ENCODE measurements at places on chromosomes 6 and 20.

DNA sequence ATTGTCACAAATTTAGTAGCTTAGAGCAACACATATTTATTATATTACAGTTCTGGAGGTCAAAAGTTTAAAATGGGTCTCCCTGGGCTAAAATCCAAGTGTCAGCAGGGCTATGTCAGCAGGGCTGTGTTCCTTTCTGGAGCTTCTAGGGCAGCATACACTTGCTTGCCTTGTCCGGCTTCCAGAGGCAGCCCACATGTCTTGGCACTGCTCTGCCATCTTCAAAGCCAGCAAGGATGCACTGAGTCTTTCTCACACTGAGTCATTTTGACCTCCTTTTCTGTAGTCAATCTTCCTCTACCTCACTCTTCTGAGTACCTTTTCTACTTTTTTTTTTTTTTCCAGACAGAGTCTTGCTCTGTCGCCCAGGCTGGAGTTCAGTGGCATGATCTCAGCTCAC is 39.0 kb downstream of the ADGRF4 start:
- DNase-seq: no peak

- peak; percentile 7 for DNase-seq
These were observed 230.8 kb downstream of the BCAS1 start for GRCh38 chr20:53839423-53840176.

GRCh38 chr20:6898928-6899327 is 131.4 kb downstream of the BMP2 start:
- DNase-seq: no peak

GRCh38 chr6:111220383-111221031 is 133.2 kb downstream of the SLC16A10 start:
- DNase-seq: no peak

GRCh38 chr20:49386848-49387580 is 95.5 kb downstream of the KCNB1 start:
- DNase-seq: no peak

DNA sequence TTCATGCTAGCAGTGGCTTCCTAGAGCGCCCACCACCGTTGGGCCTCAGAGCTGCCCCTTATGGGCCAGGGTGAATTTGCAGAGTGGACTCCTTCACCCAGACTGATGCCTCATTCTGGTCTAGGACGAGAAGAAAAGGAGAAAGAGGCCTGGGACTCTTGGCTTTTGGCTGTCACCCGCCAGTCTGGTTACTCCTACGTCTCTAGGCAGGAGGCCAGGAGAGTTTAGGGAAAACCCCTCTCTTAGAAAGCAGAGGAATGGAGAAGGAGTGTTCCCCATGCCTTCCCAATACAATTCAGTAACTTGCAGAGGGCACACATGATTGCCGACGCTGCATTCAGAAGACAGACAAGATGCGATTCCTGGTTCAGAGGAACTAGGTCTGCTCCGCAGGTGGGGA is 70.1 kb downstream of the CDC5L start:
- no peak for DNase-seq

DNA sequence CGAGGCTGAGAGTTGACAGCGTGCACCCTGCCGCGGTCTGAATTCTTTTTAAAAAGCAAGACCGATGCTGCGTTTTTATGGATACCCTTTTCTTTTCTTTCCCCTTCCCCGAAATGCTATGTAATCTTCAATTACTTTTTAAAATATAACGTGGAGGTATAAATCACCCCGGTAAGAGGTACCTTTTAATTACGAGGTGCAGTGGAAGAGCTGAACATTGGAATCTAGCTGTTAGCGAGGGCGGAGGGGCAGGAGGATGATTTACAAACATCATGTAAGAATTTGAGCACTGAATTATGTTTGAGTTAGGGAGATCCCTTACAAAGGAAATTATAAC is 1.2 kb downstream of the EYA2 start:
- no peak for DNase-seq

GRCh38 chr6:121951123-121951522 is 448.3 kb upstream of the HSF2 start:
- DNase-seq: no peak

DNA sequence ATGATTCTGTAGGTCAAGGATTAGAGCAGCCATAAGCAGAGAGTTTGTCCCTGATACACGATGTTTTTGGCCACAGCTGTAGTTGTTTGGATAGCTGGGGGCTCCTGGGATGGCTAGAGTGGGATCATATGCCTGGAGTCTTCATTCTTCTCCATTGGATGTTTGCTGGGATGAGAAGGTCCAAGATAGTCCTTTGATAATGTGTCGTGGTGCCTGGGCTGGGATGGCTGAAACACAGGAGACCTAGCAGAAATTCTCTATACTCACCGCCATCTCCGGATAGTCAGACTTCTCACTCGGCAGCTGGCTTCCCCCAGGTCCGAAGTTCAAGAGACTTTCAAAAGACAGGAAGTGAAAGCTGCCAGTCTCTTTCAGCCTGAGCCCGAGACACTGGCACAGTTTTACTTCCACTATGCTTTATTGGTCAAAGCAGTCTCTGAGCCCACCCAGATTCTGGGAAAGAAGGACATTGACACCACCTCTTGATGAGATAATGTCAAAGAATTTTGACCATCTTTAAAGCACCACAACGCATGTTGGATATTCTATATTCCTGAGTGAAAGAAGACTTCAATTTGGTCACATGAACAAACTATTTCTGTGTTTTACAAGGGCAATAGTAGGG is 16.0 kb downstream of the MARCKS start:
- no peak for DNase-seq

- no peak for DNase-seq
These were observed 27.3 kb downstream of the NQO2 start for GRCh38 chr6:3026791-3027626.

DNA sequence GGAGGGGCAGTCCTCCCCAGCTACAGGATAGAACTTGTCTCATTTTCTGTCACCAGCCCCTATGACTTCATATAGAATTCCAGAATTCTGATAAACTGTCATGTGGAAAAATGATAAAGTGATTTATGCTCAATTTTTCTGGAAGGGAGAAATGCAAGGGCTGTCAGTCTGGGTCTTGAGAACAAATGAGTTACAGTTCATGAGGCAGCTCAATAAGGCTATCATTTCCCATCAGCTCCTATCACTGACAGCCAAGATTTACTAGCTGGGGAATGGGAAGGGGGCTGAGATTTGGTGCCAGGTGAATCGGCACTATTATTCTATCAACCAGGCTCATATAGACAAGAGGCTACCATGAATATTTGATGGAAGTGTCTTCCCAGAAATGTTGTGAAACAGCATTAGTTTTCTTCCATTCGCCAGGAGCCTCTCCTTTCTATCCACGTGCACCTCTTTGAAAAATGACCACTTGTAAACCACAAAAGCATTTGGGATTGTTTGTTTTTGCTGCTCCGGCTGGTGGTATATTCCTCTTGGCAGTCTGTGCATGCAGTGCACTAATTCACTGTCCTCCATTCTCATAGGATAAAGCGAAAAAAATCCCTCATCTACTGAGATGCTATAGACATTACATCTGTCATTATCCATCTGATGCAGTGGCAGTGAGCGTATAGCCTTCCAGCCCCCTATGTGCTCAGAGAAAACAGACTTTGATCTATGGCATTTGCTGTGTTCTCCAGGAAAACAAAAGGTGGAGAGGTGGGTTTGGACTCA is 528.7 kb upstream of the RNF217 start:
- no peak for DNase-seq

- DNase-seq: no peak
These were observed 14.0 kb downstream of the POM121L2 start for GRCh38 chr6:27297857-27298730.

DNA sequence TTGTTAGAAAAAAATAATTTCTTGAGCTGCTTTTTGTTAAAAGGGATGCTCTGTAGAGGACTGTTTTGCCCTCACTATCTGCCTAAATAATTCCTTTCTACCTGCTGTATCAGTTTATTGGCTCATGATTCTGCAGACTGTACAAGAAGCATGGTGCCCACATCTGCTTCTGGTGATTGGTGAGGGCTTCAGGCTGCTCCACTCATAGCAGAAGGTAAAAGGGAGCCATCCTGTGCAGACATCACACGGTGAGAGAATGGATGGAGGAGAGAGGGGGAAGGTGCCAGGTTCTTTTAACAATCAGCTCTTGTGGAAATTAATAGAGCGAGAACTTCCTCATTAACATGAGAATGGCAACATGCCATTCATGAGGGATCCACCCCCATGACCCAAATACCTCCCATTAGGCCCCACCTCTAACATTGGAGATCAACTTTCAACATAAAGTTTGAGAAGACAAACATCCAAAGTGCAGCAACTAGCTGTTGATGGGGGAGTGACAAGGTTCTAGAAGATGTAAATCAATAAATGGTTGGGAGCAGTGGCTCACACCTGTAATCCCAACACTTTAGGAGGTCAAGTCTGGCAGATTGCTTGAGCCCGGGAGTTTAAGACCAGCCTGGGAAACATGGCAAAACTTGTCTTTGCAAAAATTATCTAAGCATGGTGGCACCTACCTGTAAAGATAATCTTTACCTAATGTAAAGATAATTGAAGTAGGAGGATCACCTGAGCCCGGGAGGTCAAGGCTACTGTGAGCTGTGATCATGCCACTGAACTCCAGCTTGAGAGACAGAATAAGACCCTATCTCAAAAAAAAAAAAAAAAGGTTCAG is 15.7 kb upstream of the AHCY start:
- no peak for DNase-seq

GRCh38 chr20:44641325-44641724 is 10.2 kb downstream of the ADA start:
- DNase-seq: no peak

DNA sequence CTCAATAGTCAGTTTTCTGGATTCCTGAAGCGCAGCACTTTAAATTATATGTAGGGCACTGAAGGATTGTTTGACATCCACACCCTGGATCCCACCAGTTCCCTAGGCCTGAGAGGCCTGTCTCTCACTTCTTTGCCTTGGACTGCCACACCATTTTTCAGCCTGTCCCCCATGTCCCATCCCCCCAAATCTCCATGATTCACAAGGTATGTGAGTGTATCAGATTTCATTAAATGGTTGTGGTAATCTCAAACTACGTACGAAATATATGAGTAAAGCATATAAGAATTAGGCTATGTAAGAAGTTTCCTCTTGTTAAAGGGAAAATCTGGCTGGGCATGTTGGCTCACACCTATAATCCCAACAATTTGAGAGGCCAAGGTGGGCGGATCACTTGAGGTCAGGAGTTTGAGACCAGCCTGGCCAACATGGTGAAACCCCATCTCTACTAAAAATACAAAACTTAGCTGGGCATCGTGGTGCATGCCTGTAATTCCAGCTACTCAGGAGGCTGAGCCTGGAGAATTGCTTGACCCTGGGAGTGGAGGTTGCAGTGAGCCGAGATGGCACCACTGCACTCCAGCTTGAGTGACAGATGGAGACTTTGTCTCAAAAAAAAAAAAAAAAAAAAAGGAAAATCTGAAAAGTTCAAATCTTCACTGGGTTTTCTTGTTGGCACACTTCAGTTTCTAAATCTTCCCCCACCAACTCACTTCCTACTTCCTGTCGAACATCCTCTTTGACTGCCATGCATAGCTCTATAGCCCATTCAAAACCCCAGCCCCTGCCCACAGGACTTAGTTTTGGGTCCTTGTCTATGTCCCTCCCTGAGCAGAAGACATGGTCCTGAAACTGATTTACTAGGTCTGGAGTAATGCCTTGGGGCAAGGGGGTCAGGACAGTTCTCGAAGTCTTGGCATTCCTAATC is 97.3 kb upstream of the SHLD1 start:
- DNase-seq: no peak

DNA sequence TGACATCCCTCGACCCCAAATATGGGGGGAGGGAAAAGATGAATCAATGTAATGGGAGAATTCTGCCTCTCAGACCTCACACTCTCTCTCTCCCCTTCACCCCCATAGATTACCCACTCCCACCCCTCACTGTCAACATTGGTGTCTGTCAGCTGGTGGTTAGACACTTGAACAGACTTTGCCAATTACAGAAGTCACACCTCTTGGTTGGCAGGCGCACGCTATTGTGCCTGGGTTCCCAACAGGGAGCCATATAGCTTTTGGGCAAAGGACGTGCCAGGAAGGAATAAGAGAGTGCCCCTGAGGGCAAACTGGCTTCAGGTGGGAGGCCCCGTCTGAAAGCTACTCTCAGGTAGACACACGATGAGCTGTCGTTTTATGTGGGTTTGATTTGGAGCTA is 54.1 kb upstream of the FYN start:
- no peak for DNase-seq

DNA sequence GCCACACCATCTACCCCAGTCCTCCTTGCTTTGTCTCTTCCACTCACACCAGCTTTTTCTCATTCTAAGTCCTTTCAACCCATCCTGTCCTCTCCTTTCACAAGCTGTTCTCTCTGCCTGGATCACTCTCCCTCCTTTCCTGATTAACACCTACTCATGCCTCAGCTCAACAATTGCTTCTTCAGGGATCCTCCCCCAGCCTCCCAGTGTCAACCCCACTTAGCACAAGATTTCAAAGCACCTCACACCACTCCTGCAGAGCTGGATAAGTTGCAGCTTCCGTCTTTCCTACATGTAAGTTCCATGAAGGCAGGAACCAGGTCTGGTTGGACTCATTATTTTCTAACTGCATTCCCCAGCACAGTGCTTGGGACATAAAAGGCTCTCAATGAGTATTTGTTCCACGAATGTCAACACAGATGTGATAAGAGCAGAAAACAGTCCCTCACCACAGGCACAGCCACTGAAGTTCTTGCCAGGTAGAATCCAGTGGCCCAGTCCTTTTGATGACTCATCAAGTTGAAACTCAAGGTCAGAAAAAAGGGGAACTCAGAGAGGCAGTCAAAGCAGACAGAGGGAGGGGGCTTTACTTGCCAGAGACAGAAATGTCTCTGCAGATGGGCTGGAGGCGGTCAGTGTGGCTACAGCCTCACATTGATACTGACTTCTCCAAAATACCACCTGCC is 193.4 kb upstream of the PRDM1 start:
- DNase-seq: no peak

Measured in stimulated activated CD8-positive, alpha-beta memory T cell treated with anti-CD3 and anti-CD28 coated beads, Interleukin-4, amount 100 ng/mL, for 4 hours (primary cell).